Activated naive CD8-positive, alpha-beta T cell treated with anti-CD3 and anti-CD28 coated beads, Interleukin-2, amount 50 U/mL, for 16 hours (primary cell): ENCODE measurements at places on chromosomes 4 and X.

DNA sequence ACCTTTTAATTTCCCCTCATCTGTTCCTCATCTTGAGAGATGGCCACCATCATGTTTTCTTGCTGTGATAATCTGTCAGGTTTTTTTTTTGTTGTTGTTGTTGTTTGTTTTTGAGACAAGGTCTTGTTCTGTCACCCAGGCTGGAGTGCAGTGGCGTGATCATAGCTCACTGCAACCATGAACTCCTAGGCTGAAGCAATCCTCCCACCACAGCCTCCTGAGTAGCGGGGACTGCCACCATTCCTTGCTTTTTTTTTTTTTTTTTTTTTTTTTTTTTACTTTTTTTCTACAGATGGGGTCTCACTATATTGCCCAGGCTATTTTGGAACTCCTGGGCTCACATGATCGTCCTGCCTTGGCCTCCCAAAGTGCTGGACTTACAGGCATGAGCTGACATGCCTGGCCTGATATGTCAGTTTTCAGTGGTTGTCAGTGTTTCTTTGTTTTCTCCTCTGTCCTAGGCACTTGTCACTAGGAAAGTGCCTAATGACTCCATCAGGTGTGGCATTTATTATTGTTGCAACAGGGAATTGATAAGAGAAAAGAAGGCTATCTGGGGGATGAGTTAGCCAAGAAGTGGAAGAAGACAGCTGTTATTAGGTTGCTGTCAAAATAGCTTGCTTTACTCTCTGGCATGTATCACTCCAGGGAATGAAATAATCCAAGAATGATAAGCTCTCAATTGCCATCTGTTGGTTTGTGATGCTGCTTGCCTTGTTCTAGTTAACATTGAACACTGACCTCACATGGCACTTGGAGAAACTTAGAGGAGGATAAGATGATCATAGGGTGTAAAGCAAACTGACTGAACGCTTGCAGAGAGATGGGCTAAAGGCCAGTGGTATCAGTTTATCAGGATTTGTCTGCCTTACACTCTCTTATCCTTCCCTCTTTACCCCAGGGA is 41.7 kb downstream of the TMEM164 start:
- no peak for DNase-seq

- DNase-seq = no peak
Observed at GRCh38 chr4:188130355-188130754, 8.9 kb upstream of the TRIML1 start.

GRCh38 chr4:36651253-36651652 is 369.8 kb downstream of the DTHD1 start:
- DNase-seq = no peak

- no peak for DNase-seq
Observed at GRCh38 chrX:120380699-120381098, 18.8 kb downstream of the ATP1B4 start.

DNA sequence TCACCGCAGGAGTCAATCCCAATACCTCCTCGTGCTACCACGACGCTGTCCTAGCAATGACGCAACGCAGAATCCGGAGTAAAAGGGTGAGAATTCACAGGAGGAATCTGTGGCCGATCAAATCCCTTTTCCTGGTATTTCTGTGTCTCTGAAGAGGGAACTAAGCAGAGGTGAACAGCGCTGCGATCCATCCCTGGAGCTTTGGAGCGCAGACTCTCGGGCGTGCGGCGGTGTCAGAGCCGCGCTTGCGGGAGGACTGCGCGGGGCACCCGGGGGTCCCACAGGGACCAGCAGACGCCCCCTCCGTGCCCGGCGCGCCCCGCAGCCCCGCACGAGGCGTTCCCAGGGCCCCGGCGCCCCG is 17.2 kb upstream of the ZNF718 start:
- DNase-seq = no peak

DNA sequence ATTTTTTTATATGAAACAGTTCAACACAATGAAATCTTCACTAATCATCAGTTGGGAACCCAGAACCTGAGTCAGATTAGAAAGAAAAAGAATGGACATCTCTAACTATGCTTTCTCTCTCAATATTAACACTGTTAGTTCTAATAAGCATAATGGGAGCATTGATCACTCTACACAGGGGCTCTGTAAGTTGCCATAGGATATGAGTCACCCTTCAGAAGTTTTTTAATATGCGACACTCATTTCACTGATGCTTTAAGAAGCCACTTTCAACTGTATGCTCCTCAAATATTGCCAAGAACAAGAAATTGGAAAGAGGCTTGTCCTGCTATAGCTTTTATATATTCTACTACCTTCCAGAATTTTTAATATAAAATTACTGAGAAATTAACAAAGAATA is 187.0 kb downstream of the AASDH start:
- DNase-seq = no peak

- DNase-seq = peak; percentile 42
Observed at GRCh38 chr4:17511509-17511949, 361 bp downstream of the QDPR start.

DNA sequence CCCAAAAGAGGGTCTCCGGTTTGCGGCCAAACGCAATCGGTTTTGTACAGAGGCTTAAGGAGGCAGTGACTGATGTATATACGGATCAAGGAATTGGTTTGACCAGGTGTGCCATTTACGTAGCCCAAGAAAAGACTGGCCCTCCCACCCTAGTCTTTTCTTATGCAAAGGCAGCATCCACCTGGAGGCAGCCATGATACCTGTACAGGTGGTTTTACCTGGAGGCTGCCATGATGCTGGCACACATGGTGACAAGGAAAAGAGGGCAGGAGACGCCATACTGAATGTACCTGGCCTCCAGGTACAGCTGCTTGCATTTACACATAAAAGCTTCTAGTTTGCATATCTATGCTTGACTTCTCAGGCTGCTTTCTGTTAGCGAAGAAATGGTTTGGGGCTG is 917.7 kb upstream of the INTU start:
- no peak for DNase-seq

GRCh38 chr4:145295547-145295946 is 115.2 kb upstream of the OTUD4 start:
- no peak for DNase-seq

- DNase-seq = no peak
Observed at GRCh38 chr4:26731351-26732035, 129.1 kb upstream of the STIM2 start.

GRCh38 chr4:132642016-132642817 is 506.9 kb upstream of the PCDH10 start:
- DNase-seq = no peak

- no peak for DNase-seq
Observed at GRCh38 chr4:90543419-90544170, 416.4 kb downstream of the CCSER1 start.

- no peak for DNase-seq
Observed at GRCh38 chrX:6095469-6095868, 133.2 kb downstream of the NLGN4X start.

GRCh38 chr4:10320130-10320529 is 137.1 kb downstream of the ZNF518B start:
- no peak for DNase-seq

- DNase-seq = no peak
Observed at GRCh38 chr4:123443401-123444289, 47.0 kb downstream of the SPRY1 start.

DNA sequence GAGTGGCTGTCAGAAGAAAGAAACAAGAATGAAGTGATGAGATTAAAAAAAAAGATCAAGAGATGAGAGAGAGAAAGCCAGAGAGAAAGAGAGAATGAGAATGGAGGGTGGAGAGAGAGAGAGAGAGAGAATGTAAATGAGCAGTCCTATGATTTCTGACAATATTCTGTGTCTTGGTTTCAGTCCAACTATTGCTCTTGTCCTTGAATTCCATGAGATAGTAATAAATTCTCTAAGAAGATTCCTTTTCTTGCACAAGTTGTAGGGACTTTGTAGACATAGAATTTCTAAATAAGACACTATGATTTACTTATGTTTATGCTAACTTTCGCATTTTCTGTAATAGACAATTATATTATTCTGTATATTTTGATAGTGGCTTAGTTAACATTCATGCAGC is 149.6 kb upstream of the CTSO start:
- DNase-seq = no peak

- no peak for DNase-seq
Observed at GRCh38 chr4:108450236-108450898, 170.0 kb upstream of the RPL34 start.

GRCh38 chr4:126705266-126705665 is 927.5 kb upstream of the INTU start:
- no peak for DNase-seq

DNA sequence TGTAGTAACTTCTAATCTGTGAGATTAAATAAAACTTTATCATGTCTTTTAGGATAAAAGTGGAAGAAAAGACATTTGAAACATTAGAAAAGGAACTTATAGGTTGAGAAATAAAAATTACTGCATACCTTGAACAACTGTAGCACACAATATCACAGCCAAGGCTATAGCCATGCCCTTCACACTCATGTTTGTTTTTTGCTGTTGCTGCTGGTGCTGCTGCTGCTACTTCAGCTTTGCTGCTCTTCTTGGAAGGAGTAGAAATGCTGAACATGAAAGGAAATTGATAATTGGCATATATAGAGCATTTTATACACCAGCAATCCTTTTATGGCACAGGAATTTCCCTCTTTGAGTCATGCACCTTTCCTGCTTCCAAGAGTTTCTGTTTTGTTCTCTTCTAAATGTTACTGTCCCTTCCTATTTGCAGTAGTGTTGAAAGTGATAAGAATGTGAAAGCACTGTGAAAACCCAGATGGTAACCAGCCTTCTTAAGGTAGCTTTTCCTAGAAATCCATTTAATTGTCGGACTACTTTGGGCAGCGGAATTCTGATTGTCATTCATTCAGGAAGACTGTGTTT is at the start of gene CXCL11:
Gene CXCL11 (minus strand): TSS at position 272 of the 582 bp plus-strand sequence. CDS start 83 bp downstream, at position 189.
- DNase-seq = no peak

GRCh38 chr4:87232216-87232615 is 11.8 kb upstream of the KLHL8 start:
- no peak for DNase-seq

DNA sequence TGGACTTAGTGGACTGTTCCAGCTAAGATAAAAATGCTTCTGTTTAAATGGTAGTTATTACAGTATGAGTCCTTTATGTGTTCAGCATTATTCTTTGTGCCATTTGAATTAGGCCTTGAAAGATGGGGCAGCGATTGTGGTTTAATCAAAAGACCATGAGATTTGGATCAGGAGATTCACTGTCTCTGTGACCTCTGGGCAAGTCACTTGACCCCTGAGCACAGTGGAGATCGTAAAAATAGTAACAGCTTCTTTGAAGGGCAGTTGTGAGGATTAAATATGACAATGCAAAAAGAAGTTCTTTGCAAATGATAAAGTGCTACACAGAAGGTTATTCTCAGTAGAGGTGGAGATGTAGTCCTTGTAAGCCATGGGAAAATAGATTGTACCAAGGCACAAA is 10.8 kb downstream of the CXCR3 start:
- no peak for DNase-seq

DNA sequence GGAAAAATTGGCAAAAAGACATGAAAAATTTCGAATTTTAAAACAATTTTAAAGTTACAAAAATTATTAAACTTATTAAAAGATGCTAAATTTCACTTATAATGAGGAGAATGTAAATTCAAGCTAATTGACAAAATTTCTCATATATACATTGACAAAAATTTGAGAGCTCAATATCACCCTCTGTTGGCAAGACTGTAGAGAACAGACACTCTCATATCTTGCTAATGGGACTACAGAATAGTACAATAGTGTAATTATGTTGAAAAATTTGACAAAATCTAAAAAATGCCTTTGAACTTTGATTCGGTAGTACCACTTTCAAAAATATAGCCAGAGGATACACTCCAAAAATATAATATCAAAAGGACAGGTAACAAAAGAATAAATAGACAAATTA is 29.8 kb downstream of the DCAF8L2 start:
- DNase-seq = no peak

DNA sequence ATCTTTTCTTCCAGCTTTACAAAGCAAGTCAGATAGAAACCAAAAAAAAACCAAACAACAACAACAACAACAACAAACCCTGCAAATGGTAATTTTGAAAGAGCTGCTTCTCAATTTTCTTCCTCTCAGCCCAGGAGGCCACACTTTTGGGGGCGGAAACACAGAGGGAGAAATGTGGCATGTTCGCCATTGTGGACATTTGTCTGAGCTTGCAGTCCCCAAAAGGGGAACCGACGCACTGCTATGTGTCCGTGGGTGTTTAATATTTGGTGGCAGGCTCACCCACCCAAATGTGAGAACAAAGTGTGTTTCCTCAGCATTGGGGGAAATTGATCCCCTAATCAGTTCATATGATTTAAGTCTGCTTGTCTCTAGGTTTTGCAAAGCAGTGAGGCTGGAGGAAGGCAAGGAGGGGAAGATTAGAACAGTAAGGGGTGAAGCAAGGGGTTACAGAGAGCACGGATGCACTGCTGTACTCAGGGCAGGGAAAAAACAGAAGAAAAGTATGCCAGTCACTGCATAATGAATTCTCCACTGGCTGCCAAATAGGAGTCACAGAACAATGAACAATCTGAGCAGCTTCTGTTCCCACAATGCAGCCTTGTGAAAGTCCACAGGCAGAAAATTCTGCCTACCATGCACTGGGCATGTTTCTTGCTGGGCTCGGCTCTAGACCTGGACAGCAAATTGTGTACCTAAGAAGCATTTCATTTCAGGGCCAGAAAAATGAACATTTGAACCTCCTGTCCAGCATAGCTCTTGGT is 74.7 kb upstream of the GPM6B start:
- no peak for DNase-seq

- DNase-seq = no peak
Observed at GRCh38 chrX:16212024-16212423, 44.7 kb downstream of the MAGEB17 start.

GRCh38 chrX:66914080-66914479 is 275.2 kb upstream of the EDA2R start:
- DNase-seq = no peak

GRCh38 chr4:140807491-140808252 is 51.5 kb upstream of the TBC1D9 start:
- no peak for DNase-seq

DNA sequence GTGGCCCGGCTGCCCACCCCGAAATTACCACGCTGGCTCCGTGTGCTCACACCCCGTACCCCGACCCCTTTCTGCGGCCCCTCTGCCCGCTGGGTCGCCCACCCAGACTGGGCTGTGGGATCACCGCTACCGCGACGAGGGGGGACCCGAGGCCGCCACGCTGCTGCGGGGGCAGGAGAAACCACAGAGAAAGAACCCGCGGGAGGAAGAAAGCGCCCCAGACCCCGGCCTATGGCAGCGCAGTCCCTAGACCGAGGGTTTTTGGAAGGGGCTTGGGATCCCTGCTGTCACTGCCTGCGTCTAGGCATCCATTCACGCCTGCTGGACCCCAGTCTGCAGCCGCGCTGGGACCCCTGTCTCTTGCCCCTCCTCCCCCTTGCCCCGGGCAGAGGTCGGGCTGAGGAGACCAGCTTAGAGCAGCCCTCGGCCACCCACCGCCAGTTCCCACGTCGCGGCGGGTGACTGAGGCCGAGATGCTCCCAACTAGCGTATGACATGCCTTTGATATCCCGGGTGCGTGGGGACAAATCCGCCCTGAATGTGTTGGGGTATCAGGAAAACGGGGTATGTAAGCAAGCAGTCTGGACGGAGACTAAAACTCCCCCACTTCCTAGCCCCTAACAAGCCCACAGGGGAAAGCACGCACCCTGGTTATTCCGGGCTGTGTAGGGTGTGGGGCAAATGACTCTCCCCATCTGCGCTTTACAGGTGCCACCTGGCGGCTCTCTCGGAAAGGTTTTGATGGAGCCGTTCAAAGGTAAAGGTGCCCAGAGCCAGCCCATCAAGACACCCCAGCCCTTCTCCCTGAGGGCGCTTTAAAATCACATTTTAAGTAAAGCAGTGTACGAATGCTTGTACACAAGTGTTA is 862 bp upstream of the INPP4B start:
- DNase-seq = peak; percentile 47
